Germinal center (tissue), 1 donor: ENCODE measurements at places on chromosomes 3 and 15.

GRCh38 chr15:34241376-34242330 is 16.8 kb downstream of the EMC4 start:
- peak; percentile 60 for DNase-seq

GRCh38 chr3:160667452-160667851 is 9.5 kb upstream of the ARL14 start:
- DNase-seq, result no peak

DNA sequence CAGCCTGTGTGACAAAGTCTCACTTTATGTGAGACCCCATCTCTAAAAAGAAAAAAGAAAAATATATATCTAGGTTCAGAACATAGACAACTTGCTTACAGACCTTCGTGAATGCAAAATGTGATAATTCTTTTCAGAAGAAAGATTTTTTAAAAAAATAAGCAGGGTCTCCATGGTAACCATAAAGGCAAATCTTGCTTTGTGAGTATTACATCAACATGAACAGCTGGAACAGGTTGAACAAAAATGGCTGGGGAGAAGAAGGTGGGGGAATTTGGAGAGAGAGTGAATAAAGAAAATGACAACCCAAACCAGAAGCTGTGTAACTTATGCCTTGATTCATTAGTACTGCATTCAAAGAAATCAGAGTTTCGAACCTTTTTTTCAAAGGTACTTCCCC is 125.2 kb upstream of the RAP2B start:
- DNase-seq, result no peak

GRCh38 chr3:152729906-152730305 is 105.0 kb upstream of the P2RY1 start:
- DNase-seq, result no peak

GRCh38 chr3:79038057-79038456 is 729.7 kb downstream of the ROBO1 start:
- no peak for DNase-seq

- DNase-seq, result no peak
These were observed 130.2 kb downstream of the IL1RAP start for GRCh38 chr3:190644035-190644434.

GRCh38 chr15:74168711-74169126 is 4.8 kb upstream of the ISLR start:
- no peak for DNase-seq

- no peak for DNase-seq
These were observed 6.2 kb downstream of the TMEM39A start for GRCh38 chr3:119457246-119457645.

DNA sequence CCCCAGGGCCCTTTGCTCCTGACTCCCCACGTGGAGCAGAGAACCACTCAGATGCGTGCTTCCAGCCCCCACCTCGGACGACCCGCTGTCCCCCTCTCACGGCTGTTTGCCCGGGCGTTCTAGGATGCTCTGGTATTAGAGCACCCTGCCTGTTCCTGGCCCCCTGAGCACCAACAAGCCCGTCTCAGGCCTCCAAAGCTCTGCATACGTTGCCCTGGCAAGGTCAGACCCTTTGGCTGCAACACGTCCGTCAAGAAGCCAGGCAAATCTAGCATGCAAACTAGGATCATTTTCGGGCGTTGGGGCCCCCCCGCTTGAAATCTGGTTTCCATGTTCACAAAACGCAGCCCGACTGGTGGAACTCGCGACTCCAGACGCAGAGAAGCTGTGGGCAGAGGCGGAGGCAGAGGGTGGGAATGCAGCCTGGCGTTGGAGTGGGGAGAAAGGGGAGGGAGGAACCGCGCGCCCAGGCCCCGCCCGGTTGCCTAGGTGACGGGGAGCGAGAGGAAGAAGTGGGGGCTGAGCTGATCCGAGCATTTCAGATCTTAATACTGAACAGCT is 86.2 kb upstream of the PIAS1 start:
- peak; percentile 51 for DNase-seq
